MG63 (cell line): ENCODE measurements at places on chromosomes 3 and 15. TPM values are rescaled to one million over a fixed set of nuclear protein-coding genes. Genes with fewer than 3 reads are reported as not detected.

The WDR93 gene
- total RNA-seq, result 0.13 TPM in 1 of 2 replicates, not detected in the other

DNA sequence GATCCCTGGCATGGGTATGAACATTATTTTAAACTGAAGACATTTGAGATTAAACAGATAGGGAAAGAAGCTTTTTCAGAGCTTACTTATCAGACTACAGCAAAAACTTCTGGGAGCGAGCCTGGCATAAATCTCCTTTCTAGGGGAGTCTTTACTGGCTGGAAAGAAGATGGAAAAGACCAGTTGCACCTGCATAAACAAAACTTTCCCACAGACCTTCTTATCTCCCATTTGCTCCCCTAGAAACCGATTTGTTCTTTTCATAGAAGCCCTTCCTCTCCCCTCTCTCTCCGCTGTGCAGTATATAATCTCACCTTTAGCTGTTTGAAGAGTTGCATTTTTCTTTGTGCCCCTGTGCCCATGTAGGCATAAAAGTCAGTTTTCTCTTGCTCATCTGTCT, 93.2 kb downstream of the CHRNA7 start:
- no peak for DNase-seq

GRCh38 chr3:27279123-27279522, 90.1 kb downstream of the NEK10 start:
- no peak for DNase-seq

The UROC1 gene
- total RNA-seq, result not detected in 2 replicates

DNA sequence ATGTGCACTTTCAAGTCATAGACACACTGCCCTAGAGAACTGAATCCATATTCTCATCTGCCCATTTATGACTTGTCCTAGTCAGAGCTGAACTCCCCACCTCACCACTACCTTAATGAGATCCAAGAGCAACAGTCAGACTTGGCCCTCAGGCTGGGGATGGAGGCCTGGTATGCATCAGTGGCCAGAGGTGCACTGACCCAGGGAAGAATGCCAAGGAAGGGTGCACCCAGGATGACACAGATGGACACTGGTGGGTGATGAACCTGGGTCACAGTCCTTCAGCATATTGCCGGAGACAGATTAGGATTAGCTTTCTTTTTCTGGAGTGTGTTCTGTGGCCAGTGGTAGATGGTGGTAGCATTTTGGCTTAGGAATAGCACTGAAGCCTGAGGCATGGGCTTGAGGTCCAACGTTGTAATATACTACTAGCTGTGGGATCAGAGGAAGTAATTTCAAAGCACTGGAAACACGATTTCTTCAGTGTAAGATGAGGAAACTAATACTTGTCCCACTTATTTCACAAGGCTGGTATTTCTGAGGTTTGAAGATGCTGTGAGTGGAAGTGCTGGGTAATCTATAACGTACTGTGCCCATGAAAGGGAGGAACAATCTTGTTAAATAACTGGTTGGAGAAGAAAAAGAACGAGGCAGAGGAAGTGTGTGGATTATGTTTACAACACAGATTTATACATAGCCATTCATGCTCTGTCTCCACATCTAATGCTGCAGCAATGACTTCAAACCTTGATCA, 265.0 kb downstream of the THRB start:
- no peak for DNase-seq

- no peak for DNase-seq
Observed at GRCh38 chr3:66544619-66545429, 44.0 kb upstream of the LRIG1 start.
